ENCODE measurements at places on chromosomes 6 and 20. TPM values are rescaled to one million over a fixed set of nuclear protein-coding genes. Genes with fewer than 3 reads are reported as not detected.
A peak's percentile ranks its signal among the peaks of the same experiment; 100 is the strongest.

The SPTLC3 gene
- total RNA-seq: 3.8 TPM

The GTSF1L gene
- not detected for total RNA-seq

The TNNC2 gene
- total RNA-seq: not detected

The HLA-DQB1 gene
- total RNA-seq: not detected

DNA sequence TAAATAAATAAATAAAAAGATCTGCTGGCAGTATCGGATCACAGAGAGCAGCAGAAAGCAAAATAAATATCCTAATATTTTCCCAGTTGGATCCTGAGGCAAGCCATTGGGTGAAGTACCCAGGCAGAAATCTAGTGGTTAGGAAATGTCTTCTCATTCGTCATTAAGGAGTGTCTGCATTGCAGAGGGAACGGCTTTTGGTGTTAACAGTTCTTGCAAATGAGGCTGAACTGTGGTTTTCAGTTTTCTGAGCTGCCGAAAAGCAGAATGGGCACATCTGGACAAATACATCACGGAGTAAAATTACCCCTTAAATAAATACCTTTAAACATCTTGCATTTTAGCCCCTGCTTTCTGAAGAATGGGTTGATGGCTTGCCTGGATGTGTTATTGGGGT, 82.3 kb upstream of the MPC1 start:
- no peak for DNase-seq

DNA sequence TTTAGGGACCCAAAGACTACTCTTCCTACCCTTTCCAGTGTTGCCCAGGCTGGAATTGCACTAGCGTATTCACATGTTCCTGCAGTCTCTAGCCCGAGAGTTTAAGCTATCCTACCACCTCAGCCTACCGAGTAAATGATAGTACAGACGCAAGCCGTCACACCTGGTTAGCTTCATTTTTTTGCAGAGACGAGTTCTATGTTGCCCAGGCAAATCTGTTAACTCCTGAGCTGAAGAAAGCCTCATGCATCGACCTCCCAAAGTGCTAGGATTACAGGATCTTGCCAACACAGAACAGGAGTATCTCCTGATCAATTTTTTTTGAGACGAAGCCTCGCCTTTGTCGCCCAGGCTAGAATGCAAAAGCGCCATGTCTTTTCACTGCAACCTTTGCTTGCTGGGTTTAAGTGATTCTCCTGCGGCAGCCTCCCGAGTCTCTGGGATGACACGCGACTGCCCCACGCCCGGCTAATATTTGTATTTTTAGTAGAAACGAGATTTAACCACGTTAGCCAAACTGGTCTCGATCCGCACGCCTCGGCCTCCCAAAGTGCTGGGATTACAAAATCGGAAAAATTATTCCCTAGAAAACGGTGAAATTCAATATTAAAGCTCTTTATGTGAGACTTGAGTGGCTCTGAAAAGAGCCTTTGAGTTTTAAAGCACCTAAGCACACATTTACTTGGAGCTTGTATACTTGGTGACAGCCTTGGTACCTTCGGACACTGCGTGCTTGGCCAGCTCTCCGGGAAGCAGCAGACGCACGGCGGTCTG, 128.5 kb downstream of the HFE start:
- DNase-seq: no peak

DNA sequence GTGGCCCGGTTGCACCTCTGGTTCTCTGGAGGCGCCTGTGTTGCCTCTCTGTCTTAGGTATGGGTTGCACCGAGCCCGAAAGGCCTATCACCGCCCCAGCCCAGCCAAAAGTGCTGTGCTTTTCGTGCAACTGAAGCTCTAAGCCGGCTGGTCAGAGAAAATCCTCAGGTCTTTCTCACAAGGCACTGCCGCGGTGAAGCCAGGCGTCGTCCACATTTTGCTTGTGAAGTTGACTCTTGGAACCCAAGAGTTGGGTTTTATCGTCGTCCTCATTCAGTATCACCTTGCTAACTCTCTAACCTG, 726 bp upstream of the EMILIN3 start:
- no peak for DNase-seq

DNA sequence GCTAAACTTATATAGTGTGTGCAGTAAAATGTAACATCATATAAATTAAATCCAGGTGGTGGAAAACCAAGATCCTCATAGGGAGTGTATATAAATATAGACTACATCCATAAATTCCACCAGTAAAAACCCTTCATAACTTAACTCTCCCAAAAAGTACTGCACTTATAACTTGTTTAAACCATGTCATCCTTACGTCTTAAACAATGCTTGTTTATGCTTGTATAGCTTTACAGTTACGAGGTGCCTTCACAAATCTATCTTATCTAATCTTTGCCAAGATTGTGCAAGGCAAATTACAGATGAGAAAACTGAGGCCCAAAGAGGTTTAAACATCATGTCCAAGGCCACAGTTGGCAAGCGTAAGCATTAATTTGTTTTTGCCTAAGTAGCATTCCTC, 71.3 kb downstream of the BCAS1 start:
- DNase-seq: no peak

- DNase-seq: no peak
These were observed 2.3 kb downstream of the PLAGL2 start for GRCh38 chr20:32205110-32205842.

DNA sequence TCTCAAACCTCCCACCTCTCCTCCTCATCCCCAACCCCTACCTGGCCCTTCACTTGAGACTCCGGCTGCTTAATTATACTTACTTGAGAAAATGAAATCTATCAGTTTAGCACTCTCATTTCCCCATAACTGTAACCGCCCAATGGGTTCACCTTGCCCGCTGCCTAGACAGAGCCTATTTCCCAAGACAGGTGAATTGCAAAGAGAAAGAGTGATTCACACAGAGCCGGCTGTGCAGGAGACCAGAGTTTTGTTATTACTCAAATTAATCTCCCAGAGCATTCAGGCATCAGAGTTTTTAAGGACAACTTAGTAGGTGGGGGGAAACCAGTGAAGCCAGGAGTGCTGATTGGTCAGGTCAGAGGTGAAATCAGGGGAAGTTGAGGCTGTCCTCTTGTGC, 301.4 kb upstream of the CDYL start:
- DNase-seq: no peak

DNA sequence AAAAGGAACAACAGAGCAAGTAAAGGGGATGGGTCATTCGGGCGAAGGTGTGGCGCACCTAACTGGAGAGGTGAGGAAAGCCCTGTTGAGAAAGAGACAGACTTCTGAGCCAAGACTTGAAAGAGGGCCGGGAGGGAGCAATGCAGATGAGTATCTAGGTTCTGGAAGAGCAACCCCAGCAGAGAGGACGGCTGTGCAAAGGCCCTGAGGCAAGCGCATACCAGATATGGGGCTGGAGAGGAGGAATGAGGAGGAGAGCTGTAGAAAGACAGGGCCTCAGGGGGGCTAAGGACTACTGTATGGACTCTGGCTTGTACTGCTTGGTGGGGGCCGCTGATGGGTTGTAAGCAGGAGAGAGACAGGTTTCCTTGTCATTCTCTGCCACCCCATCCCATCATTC, 21.9 kb downstream of the TRERF1 start:
- no peak for DNase-seq

GRCh38 chr6:165967810-165968407, 199.7 kb downstream of the TBXT start:
- DNase-seq: peak; percentile 11

Measured in A172 (cell line).